ENCODE measurements at places on chromosomes 12 and 14. TPM values are rescaled to one million over a fixed set of nuclear protein-coding genes. Genes with fewer than 3 reads are reported as not detected.

The KCNC2 gene
- total RNA-seq = not detected

DNA sequence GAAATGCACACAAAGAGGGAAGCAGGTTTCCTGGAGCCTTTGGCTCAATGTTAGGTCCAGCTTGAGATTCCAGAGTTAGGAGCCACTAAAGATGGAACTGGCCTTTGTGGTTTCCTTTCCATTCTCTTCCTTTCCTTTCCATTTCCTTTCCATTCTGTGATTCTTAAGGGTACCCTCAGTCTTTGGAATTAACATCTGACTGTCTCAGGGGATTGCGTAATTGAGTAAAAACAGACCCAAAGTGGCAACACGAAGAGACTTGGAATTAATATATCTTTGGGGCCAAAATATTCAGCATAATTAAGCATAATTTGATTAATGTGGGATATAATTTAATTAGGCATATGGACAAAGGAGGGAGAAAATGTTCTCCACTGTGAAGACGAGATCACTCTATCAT is 205.6 kb downstream of the CRADD start:
- H3K4me1 ChIP-seq = no peaks in the 10 kb centered on the region
- DNase-seq = no peak
- no peak overlapping the region for H3K4me3 ChIP-seq
- H3K36me3 ChIP-seq = no peaks in the 10 kb centered on the region
- no peaks in the 10 kb centered on the region for H3K27me3 ChIP-seq

DNA sequence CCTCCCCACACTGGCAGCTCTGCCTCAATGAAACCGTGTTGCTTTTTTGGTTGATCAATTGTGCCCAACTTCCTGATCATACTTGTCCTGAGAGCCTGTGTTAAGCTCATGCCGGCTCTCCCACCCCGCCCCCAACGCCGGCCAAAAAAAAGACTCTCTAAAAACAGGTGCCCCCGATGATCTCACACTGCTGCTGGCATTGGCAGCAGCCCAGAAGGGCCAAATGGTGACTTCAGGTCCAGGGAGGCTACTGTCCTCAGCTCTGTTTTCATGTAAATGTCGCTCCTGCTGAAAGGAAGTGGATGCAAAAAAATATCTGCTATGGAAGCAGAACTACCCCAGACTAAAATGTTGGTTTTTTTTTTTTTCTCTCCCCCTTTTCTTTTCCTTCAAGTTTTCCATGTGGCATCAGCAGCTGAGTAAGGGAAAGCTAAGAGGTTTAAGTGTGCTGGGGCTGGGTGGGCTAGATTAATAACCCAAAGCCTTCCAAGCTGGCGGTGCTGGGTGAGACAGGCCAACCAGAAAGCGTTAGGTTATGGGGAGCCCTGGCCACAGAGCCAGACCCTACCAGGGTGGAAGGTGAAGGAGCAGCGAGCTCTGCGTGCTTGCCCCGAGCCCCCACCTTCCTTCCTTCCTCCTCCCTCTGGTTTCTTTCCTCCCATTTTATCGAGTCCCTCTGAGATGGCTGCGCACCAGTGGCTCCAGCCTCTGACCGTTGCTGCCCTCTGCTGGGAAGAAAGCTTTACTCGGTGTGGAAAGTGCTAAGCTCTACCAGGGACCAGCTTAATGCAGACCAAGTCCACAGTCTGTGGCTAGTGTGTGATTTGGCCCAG is 396.1 kb downstream of the NRXN3 start:
- no peak overlapping the region for H3K4me3 ChIP-seq
- H3K27me3 ChIP-seq = no peaks in the 10 kb centered on the region
- H3K4me1 ChIP-seq = no peaks in the 10 kb centered on the region
- no peak overlapping the region for H3K27ac ChIP-seq

GRCh38 chr12:123031171-123031845 is 50.8 kb downstream of the ARL6IP4 start:
- no peak for DNase-seq
- H3K27me3 ChIP-seq = no peaks in the 10 kb centered on the region
- no peak overlapping the region for H3K4me3 ChIP-seq
- no peaks in the 10 kb centered on the region for H3K4me1 ChIP-seq
- H3K36me3 ChIP-seq = no peaks in the 10 kb centered on the region
- H3K27ac ChIP-seq = no peak overlapping the region

Measured in uterus (tissue), 4 donors.